Activated CD4-positive, alpha-beta T cell treated with anti-CD3 and anti-CD28 coated beads, Interleukin-2, amount 50 U/mL, for 48 hours (primary cell): ENCODE measurements at places on chromosomes 12 and 14.

DNA sequence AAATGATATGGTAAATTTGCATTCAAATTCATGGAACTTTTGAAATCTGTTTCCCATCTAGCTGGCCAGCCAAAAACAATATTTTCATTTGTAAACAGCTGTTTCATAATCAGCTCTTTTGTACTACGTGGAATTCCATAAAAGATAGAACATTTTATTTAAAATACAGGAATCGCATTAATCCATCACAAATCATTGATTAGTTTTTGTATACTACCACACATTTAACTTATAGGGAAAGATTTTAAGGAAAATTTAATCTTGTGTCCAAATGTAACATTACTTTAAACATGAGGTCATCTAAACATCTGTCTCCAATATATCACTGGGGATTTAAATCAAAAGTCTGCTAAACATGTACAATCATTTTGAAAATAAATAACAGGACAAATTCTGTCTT lies 33.5 kb downstream of the SLC25A21 start:
- DNase-seq = no peak

DNA sequence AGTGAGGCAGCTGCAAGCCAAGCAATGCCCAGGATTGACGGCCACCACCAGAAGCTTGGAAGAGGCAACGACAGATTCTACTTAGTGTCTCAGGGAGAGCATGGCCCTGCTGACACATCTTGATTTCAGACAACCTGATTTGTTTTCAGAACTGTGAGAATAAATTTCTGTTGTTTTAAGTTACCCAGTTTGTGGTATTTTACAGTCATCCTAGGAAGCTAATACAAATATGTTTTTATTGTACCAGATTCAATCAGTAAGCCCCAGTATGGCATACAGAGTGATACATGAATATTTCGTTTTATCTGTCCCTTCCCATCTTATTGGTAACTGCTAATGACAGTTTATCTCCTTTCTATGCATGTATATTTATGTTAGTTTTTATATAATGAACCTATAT lies 62.3 kb downstream of the SAMD4A start:
- no peak for DNase-seq

DNA sequence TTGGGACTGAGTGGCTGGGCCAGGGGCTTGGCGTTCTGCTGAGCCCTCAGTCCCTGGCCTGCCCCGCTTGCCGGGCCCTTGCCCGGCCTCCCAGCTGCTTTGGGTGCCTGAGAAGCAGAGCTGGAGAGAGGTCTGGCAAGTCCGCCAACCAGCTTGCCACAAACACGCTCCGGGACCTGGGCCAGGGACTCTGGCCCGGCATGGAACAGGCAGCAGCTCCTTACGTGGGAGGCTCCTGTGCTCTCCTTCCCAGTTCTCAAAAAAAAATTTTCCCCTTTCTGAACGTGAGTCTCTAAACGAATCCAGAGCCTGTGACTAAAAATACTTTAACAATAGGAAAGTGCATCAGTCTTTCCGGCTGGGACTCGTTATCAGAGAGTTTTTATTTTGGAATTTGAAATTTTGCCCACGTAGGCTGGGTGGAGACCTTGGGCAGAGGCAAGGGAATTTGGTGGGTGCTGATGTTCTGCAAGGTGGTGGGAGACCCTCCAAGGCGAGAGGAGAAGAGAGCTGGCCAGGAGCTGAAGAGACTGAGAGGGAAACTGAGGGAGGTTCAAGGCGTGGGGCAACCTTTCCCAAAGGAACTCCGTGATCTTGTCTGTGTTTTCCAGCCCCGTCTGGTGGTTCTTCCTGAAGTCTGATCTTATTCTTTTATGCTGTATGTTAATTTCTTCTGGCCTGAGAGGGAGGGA lies 6.8 kb upstream of the NR4A1 start:
- no peak for DNase-seq

GRCh38 chr12:125033288-125033687 lies 31.9 kb upstream of the AACS start:
- DNase-seq = no peak

DNA sequence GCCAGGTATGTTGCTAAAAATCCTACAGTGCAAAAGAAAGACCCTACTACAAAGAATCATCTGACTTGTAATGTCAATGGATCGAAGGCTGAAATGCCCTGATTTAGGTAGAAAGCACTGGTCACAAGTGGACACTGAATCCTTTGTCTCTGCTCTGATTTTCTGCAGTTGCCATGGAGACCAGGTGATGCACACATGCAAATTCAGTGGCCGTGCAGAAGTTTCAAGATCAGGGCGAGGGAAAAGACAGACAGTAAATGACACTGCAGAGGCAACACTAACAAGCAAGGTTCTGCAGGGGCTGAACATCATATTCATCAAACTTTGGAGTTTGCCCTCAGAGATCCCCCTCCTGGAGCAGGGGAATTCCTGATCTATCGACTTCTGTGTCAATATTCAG lies 370.3 kb upstream of the TMEM132C start:
- no peak for DNase-seq

- no peak for DNase-seq
Measured at GRCh38 chr12:32870716-32871115, 25.9 kb downstream of the PKP2 start.

- no peak for DNase-seq
Measured at GRCh38 chr12:69756088-69756755, 17.6 kb downstream of the RAB3IP start.

DNA sequence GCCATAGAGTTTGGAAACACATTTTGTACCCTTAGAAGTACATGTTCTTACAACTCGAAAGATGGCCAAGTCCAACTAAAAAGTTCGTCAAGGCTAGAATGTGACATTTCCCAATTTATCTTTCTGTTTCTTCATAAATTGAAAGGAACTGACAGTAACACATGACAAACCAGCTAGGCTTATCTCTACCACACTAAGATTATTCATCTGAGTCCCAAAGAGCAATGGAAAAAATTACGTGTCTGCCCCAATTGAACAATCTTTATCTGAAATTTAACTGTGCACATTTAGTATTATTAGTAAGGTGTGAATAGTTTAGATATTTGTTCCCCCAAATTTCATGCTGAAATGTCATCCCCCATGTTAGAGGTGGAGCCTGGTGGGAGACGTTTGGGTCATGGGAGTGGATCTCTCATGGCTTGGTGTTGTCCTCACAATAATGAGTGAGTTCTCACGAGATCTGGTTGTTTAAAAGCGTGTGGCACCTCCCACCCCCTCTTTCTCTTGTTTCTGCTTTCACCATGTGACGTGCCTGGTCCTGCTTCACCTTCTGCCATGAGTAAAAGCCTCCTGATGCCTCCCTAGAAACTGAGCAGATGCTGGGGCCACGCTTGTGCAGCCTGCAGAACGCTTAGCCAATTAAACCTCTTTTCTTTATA lies 13.3 kb downstream of the CPM start:
- DNase-seq = peak; percentile 29

- peak; percentile 33 for DNase-seq
Measured at GRCh38 chr12:113422030-113422885, at the start of gene SDSL. Gene SDSL, plus strand, starts transcription at chr12:113422380. Its CDS starts 5,603 bp downstream, at chr12:113427983.

- DNase-seq = no peak
Measured at GRCh38 chr12:117884161-117884560, 84.6 kb downstream of the KSR2 start.

- no peak for DNase-seq
Measured at GRCh38 chr12:50894241-50894640, 51.5 kb downstream of the TMPRSS12 start.

DNA sequence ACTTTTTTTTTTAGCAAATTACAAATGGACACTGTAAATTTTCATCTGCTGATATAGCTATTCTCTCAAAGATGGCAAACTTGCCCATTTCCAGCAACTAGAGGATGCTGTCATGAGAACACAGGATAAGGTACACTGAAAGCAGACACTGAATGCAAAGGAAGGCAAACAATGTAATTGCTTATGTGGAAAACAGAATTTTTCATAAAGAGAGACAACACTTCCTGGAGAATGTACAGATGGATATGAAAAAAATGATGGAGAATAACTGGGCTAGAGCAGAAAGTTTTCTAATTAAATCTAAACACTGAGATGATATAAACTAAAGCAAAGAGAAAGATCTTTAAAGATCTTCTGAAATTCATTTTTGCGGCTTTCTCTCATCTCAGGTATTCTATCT lies 581 bp downstream of the CD69 start:
- no peak for DNase-seq

DNA sequence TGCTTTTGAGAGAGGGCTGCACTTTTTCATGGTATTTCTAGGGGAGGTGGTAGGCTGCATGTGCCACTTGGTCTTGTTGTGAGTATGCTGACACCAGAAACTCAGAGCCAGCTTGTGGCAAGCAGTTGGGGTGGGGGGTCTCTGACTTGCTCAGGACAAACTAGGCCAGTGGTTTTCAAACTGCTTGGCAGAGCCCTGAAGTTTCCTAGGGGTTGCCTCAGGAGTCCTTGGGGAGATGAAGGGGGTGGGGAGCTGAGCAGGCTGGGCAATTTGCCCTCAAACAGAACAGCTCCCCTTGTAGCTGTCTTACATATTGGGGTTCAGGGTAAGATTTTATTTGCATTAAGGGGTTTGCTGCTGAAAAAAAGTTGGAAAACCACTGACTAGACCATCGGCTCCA lies 3.9 kb downstream of the BCL2L2 start:
- no peak for DNase-seq

- no peak for DNase-seq
Measured at GRCh38 chr14:82537831-82538230, 1004.2 kb upstream of the SEL1L start.

DNA sequence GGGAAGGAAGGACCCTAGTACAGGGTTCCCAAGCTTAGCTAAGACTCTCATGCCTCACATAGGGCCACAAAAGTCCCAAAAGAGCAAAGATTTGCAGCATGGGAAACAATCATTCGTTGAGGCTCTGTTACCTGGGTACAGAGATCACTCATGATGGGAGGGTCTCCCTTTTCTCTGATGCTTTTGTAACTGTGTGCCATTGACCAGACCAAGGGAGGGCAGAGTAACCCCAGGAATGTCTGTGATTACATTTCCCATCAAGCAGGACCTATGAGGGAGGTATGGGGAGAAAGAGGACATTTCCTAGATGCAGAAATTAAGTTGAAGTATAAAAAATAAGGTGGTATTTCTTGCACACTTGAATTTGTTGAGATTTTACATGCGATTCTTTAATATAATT lies 16.4 kb upstream of the DLGAP5 start:
- no peak for DNase-seq

DNA sequence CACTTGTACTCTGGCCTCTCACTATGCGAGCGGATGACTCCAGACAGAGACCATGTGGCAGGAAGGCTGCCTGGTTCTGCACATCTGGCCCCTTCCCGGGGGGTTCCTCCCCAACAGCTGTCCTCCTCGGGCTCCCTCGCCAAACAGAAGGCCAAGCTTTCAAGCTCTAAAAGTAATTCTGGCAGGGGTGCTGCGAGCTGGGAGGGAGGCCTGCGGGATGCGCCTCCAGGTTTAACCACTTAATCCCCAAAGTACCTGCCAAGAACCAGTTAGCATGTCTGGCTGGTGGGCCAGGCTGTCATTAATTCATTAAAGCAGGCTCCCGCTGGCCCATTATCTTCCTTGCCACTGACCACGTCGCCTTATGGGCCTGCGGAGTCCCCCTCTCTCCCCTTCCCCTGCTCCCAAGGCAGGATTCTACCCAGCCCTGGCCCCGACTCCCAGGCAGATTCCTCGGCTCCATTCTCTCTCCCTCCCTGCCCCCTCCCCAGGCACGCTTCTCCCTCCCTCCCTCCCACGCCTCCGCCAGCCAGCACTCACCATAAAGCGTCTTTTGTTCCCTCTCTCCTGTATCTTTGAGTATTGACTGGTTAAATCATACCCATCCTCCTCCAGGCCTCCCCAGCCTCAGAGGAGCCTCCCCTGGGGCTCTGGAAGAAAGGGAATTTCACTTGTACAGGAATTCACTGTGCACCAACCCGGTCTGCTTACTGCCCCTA lies 4.9 kb downstream of the HRK start:
- no peak for DNase-seq

- DNase-seq = no peak
Measured at GRCh38 chr14:69891422-69891821, 12.2 kb downstream of the SMOC1 start.

DNA sequence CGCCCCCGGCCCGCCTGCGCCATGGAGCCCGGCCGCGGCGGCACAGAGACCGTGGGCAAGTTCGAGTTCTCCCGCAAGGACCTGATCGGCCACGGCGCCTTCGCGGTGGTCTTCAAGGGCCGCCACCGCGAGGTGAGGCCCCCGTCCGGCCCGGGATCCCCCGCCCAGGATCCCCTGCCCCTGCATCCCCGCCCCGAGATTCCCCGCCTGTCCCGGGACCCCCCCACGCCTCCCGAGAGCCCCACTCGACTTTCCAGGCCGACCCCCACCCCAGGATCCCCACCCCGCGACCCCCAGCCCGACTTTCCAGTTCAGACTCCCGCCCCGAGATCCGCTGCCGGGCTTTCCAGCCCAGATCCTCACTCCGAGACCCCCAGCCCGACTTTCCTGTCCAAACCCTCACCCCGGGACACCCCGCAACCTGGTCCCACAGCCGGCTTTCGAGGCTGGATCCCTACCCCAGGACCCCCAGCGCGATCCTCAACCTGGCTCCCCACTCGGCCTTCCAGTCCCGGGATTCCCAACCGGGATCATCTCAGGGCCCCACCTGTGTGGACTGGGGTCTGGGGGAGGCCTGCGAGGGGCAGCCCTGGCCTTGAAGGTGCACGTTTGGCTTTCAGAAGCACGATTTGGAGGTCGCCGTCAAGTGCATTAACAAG lies 688 bp downstream of the ULK1 start:
- peak; percentile 20 for DNase-seq
